ENCODE measurements at places on chromosomes 13 and 19.
A peak's percentile ranks its signal among the peaks of the same experiment; 100 is the strongest.

- DNase-seq, result no peak
Observed at GRCh38 chr13:28741084-28741491, 22.3 kb upstream of the SLC46A3 start.

DNA sequence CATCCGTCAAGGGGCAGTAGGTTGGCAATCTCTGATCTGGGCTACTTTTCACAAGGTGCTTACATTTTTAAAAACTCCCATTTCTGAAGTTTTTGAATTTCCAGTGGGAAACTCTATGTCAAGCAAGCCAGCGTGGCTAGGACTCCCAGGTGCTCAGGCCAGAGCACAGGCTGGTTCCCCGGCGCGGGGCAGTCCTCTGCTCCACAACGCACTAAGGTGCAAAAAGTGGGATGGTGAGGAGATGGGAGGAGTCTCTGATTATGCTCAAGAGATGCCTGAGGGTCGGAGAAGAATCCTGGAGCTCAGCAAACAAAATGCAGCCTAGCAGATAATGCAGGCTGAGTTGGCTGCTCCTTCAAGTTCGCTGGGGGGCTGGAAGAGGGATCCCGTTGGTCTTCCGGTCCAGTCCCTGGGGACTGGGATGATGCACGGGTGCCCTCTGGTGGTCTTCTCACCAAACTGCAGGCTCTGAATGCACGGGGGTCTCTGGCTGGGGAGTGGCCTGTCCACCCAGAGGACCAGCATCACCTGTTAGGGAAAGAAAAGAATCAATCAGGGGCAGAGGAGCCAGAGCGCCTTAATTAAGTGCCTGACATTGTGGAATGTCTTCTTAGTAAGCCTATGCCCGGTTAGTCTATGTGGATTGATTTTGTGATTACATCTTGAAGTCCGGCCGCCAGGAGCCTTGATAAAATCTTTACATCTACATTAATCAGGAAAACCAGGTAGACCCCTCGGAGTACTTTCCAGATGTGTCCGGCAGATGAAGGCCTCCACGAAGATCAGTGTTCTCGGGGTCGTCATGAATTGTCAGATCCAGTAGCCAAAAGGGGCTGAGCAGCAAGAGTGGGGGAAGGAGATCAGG is 244.4 kb upstream of the MAB21L1 start:
- peak; percentile 70 for DNase-seq

DNA sequence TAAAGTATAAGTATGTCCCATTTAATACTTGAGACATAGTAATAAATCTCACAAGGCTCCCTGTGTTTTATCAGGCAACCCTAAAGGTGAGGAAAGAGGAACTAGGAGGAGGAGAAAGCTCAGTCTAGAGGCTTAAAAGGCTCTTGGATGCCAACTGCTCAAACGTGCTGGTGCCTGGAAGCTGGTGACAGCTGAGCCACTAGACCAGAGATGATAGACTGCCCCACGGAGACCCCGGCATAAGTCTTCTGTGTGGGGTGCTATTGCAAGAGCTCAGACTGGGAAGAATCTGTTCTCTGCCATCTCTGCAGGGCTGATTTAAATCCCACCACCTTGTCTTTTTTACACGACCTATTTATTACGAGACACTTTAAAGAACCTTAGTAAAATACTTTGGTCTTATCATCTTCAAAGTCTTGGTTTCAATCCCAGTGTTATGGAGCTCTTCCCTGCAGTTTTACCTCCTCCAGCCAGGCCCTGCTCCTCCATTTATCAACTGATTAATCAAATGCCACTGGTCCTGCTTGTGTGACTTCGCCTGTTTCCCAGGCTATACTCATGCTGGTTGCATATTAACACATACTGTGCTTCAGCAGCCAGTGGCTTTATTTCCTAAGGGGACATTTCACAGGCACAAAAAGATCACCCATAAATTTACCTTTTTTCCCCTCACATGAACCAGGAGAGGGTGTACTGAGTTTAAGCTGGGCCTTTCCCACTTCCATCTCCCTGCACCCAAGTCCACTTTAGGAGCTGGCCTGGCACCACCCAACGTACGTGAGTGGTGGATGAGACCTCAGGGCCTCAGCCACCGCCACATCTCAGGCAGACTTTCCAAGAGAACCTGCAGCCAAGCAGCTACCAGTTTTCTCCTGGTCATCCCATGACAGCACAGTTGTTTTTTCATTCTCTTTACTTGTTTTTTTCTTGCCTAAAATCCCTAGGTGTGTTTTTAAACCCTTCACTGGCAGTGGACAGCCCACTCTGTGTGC is 7.8 kb upstream of the ATP12A start:
- no peak for DNase-seq

GRCh38 chr13:28492569-28493367 is 2.2 kb downstream of the FLT1 start:
- DNase-seq, result peak; percentile 56

DNA sequence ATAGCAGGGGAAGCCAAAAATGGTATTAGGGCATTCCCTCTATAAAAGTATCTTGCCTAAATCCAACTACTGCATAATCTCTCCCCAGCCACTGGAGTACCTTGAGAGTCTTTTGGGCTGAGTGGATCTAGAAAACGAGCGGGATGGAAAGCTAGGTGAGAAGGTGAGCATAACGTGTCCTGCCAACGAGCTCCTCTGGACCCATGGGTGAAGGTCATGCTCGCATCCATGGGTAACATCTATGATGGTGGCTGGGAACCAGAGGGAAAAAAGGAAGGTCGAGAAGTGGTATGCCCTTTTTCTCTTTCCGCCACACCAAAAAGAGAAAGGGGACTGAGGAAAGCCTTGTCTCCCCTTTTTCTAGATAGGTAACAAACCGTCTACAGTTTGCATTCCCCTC is 63.0 kb downstream of the ZNF208 start:
- no peak for DNase-seq

GRCh38 chr19:23587546-23587945 is 99.5 kb downstream of the ZNF675 start:
- DNase-seq, result no peak

GRCh38 chr13:40352380-40352778 is 314.1 kb downstream of the FOXO1 start:
- no peak for DNase-seq

All from activated T-cell treated with anti-CD3 and anti-CD28 coated beads, Interleukin-2, amount 50 U/mL, for 48 hours (primary cell).